Activated CD4-positive, alpha-beta T cell treated with anti-CD3 and anti-CD28 coated beads, Interleukin-2, amount 10 ng/mL, durations not matched to agents 24 days and 14 days (primary cell): ENCODE measurements at places on chromosomes 6 and 20.

DNA sequence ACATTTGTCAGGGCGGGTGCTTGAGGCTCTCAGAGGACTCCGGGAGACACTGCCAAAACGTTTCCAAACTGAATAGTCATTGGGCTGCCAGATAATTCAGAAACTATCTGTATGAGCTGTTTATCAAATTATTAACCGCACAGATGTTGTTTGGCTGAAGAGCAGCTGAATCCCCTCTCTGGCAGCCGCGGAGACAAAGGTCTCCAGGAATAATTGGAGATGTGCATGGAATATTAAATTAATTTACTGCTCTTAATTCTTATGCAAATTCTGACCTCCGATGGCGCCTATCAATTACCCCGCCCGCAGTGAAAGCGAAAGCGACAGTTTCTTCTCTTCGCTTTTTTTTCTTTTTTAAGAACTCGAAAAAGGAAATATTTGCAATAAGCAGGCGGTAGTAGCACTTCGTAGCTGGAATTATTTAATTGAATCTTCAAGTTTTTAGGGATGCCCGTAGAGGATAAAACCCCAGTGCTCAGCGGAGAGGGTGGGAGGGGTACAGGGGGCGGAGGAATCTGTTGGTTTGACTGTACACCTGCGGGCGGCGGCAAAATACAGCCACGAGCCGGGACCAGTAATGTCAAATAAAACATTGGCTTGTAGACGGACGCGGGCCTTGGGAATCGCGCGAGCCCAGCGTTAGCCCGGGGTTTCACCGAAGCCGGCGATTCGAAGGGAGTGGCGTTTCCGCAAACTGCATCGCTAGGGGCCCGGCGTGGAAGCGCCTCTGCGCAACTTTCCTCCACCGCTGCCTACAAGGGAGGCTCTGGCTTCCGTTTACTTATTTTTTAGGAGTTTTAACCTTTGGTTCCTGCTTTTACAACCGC, 6.2 kb downstream of the LINC00237 start:
- peaks cover 79% of the 10 kb centered on the region for H3K27me3 ChIP-seq
- peak; percentile 87 for DNase-seq
- peaks cover 2% of the 10 kb centered on the region for H3K36me3 ChIP-seq
- H3K4me3 ChIP-seq = peak overlapping the region; percentile 89
- peaks cover 36% of the 10 kb centered on the region for H3K4me1 ChIP-seq
- peak overlapping the region; percentile 92 for H3K27ac ChIP-seq

- H3K4me1 ChIP-seq = peaks cover 9% of the 10 kb centered on the region
- H3K4me3 ChIP-seq = no peak overlapping the region
- H3K27me3 ChIP-seq = peaks cover 14% of the 10 kb centered on the region
- H3K36me3 ChIP-seq = no peaks in the 10 kb centered on the region
Observed at GRCh38 chr6:34195726-34196115, 41.0 kb upstream of the HMGA1 start.

- H3K4me3 ChIP-seq = no peak overlapping the region
- H3K36me3 ChIP-seq = no peaks in the 10 kb centered on the region
- no peak for DNase-seq
- H3K27ac ChIP-seq = no peak overlapping the region
Observed at GRCh38 chr20:33132513-33133372, 35.2 kb upstream of the BPIFA2 start.

DNA sequence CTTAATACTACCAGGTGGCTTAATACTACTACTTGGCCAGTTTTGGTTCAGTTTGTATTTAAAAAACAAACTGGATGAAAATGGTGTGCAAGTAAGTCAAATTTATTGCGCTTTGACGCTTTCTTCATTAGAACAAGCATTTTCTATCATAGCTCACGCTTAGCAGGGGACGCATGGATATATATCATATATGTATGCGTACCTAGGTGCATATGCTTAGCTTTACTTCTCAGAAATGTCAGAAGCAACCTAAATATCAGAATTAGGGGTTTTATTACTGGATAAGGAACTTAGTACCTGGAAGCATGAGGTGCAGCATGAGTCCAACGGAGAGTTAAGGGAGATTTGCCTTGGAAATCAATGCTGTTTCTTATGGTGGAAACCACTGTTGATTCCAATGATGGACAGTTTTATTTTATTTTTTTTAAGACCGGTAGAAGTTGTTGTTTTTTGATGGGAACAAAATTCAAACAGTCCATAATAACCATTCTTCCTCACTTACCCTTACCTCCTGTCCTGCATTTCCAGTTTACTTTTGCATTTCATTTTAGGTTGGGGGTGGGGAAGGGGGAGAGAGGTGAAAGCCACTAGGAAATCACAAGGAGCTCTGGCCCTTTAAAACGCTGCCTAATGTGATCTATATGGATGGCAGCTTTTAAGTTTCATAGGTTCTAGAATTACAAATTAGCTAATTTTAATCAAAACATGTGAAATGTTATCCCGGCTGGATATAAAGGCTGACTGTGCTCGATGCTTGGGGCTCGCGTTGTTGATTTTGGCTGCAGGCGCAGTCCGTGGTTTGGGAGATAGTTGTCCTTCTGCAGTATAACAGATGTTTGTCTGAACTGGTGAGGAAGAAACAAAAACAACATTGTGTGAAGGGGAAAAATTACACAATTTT, 2.1 kb downstream of the SOBP start:
- peaks cover 22% of the 10 kb centered on the region for H3K4me1 ChIP-seq
- H3K36me3 ChIP-seq = no peaks in the 10 kb centered on the region
- H3K4me3 ChIP-seq = peak overlapping the region; percentile 89
- peaks cover 41% of the 10 kb centered on the region for H3K27me3 ChIP-seq

DNA sequence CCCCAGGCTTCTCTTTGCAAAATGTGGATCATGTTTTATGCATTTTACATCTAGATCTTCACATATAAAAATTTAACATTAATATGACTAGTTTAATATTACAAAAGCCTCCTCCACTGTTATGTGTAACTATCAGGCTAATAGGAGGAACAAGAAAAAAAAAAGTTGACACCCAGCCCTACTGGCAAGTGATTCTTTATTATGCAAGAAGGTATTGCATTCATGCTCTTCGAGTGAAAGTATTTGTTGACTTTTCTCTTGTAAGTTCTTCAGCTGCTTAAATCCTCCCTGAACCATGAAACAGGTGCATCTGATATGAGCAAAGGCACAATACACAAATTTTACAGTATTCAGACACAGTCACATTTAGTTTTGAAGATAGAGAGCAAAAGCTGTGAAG, 716 bp upstream of the HLA-DQB2 start:
- H3K4me3 ChIP-seq = no peak overlapping the region
- H3K27me3 ChIP-seq = peaks cover 60% of the 10 kb centered on the region
- no peaks in the 10 kb centered on the region for H3K36me3 ChIP-seq
- no peaks in the 10 kb centered on the region for H3K4me1 ChIP-seq
